ENCODE measurements at places on chromosomes 5 and 9. TPM values are rescaled to one million over a fixed set of nuclear protein-coding genes. Genes with fewer than 3 reads are reported as not detected.

The EFCAB9 gene
- not detected for total RNA-seq

The INSL4 gene
- total RNA-seq: not detected

The SLC4A9 gene
- total RNA-seq: not detected

The STPG3 gene
- total RNA-seq: not detected

The SLC46A2 gene
- total RNA-seq: not detected

The FBP2 gene
- not detected for total RNA-seq

The PTAR1 gene
- total RNA-seq: 57.8 TPM

All from endothelial cell of coronary artery (primary cell).